ENCODE measurements at places on chromosomes 3 and 15.

- DNase-seq, result no peak
Measured at GRCh38 chr15:70976851-70977250, 84.2 kb downstream of the LRRC49 start.

DNA sequence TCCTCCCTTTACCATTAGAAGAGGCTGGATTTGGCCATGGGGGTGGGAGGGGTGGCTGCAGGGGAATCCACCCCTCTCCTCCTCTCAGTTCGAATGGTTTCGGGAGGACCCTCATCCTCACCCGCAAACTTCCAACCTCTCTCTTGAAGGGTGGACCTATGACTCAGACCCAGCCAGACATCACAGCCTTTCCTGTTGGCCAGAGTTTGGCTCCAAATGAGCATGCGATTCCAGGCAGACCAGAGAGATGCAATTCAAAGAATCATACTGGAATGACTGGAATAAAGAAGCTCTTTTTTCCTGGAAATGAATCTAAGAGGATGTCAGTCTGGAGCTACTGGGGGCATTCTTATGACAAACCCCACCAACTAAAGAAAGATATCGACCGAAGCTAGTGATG lies 516.7 kb upstream of the MDFIC2 start:
- no peak for DNase-seq

DNA sequence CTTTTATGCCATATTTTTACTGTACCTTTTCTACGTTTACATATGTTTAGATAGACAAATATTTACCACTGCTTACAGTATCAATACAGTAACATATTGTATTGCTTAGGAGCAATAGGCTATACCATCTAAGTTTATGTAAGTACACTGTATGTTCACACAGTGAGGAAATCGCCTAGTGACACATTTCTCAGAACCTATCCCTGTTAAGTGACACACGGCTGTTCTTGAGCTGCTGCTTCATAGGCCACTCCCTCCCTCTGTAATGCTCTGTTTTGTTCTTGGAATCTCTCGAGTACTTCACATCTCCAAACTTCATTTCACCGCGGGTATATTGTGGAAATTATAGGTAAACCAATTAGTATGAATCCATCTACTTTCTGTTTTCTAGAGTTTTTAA lies 13.4 kb upstream of the SELENOT start:
- no peak for DNase-seq

DNA sequence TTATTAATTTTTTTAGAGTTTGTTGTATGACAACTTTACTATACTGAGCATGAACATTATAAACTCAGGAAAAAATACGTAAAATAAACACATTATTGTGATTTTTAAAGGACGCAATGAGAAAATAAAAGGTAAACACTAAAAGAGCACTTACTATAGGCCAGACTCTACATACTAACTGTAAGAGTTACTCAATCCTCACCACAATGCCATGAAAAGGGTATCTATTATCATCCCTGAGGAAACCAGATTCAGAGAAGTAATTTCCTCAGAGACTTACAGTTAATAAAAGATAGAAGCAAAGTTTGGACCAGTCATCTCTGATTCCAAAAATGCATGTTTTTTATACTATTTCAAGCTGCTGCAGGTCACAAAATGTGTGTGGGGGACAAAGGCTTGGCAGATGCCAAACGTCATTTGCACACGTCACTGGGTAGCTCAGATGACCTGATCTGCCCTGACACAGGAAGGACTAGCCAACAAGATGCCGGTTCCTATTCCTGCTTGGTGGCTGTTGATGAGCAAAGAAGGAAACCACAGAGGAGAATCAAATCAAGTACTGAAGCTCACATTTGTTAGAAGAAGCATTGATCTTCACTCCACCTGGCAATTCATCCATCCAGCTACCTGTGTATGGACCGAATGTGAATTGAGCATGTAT lies 42.3 kb downstream of the KLHL6 start:
- no peak for DNase-seq

GRCh38 chr3:71512000-71512399 lies 71.5 kb downstream of the FOXP1 start:
- DNase-seq, result no peak

DNA sequence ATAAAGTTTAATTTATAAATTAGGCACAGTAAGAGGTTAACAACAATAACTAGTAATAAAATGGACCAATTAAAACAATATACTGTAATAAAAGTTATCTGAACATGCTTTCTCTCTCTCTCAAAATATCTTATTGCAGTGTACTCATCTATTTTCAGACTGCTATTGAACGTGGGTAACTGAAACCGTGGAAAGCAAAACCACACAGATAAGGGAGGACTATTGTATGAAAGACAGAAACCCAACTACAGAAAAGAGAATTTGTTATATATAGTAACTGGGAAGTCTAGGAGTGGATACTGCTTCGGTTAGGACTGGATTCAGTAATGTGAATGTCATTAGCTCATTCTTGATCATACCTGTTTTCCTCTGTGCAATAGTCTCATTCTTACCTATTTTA lies 119.3 kb upstream of the DAZL start:
- DNase-seq, result no peak

- no peak for DNase-seq
Measured at GRCh38 chr3:186322761-186323160, 39.3 kb downstream of the DGKG start.

DNA sequence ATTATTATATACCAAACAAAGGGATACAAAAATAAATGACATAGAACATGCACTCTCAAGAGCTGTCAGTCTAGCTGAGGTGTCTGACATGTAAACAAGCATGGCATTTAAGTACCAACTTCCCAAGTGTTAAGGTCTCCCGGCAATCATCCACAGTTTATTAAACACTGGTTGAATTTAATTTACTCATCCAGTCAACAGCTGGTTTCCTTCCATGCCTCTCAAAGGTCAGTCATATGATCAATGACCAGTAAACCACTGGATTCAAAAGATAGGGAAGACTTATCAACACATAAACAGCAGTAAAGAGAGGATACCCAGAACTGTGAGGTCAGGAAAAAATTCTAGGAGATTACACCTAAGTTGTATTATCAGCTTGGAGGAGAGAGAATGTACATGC lies 80.4 kb downstream of the ADAM10 start:
- no peak for DNase-seq

- DNase-seq, result no peak
Measured at GRCh38 chr3:128187495-128187894, 34.2 kb downstream of the EEFSEC start.

DNA sequence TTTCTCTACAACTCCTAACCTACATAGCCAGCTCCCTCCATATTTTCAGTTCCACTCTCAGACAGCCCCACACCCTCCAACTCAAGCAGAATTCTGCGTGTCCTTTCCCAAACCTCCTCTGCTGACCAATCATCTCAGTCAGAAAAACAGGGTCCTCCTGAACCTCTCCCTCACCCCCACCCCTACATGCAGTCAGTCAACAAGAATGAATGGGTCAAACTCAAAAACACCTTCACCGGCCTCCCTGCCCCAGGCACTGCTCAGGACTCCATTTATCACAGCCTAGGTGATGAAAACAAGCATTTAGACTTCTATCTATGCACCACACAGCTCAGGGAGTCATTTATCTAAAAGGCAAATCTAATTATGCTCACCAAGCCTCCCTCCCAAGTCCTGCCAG lies 32.4 kb downstream of the MYL3 start:
- DNase-seq, result no peak

GRCh38 chr3:14857506-14857905 lies 38.7 kb downstream of the FGD5 start:
- DNase-seq, result no peak

GRCh38 chr3:195441476-195441991 lies 1.3 kb downstream of the ACAP2 start:
- DNase-seq, result no peak

DNA sequence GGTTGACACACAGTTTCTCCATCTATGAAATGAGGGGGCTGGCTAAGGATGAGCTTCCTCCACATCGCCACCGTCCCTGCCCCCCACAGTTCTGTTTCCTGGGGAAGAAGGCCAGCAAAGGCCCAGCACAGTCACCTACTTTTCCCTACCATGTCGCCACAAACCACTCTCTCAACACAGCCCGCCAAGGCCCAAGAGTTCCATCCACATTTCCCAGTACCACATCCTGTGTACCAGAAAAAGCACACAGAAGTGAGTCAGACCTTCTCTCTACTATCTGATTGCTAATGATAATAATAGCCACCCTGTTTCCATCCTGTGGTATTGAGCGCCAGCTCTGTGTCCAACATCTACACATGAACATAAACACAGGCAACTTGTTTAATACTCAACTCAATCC lies 30.3 kb upstream of the C15orf39 start:
- no peak for DNase-seq

DNA sequence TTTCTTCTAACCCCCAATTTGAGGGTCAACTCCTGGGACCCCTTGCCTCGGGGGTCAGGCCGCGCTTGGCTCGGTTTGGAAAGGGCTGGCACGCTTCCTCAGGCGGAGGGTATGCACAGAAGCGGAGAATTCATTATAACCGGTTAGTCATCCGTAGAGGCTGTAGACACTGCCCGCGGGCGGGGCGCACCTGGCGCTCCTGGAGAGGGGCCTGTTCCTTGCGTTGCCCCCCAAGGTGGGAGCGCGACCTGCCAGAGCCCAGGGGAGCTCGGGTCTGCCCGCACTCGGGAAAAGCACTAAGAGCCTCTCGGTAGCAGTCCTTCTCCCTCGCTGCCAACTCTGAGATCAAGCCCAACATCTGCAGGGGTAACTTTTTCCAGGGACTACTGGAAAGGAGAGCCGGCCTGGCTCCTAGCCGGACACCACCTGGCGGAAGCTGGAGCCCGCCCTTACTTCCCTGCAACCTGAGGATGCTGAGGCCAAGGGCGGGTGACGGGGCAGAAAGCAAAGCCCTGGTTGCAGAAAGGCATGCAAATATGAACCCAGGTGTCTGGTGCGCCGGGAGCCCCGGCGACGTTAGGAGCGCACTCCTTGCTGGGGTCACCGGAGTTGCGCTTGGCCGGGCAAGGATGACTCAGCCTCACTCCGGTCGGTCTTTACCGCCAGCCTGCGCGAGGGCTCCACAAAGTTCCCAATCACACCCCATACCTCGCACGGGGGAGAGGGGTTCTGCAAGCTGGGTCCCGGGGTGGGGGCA lies 1.5 kb upstream of the CACNA2D3 start:
- no peak for DNase-seq

GRCh38 chr3:192481638-192482037 lies 245.7 kb downstream of the FGF12 start:
- DNase-seq, result no peak

- DNase-seq, result no peak
Measured at GRCh38 chr15:95799286-95800200, 531.0 kb upstream of the NR2F2 start.

DNA sequence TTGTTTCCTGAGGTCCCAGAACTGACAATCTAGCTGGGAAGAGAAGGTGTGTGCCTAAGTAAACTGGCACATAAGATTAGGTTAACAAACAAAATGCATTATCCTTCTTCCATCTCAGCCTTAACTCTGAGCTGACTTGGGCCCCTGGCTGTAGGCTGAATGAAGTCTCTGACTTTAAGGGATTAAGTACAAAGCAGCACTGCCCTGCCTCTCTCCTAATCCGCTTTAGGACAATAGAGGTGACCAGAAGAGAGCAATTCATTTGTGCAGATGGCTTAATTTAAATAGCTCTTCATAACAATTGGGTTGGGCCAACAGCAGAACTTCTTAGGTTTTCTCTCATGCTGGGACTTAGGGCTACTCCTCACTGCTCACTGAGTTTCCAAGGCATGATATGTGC lies 181.6 kb upstream of the SOX14 start:
- no peak for DNase-seq

DNA sequence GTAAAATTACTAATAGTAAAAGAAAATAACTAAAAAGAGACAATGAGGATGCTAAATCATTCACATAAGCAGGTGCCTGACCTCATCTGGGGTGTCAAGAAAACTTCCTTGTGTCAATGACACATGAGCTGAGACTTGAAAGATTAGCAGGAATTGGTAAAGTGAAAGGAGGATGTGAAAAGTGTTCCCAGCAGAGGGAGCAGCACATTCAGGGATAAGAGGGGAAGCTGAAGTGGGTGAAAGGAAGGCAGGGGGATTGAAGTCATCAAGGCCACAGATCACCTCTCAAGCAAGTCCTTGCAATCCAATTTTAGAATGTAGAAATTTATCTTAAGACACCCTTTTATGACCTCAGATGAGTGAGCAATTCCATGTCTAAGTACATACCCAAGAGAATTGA lies 60.2 kb upstream of the ACP3 start:
- no peak for DNase-seq

DNA sequence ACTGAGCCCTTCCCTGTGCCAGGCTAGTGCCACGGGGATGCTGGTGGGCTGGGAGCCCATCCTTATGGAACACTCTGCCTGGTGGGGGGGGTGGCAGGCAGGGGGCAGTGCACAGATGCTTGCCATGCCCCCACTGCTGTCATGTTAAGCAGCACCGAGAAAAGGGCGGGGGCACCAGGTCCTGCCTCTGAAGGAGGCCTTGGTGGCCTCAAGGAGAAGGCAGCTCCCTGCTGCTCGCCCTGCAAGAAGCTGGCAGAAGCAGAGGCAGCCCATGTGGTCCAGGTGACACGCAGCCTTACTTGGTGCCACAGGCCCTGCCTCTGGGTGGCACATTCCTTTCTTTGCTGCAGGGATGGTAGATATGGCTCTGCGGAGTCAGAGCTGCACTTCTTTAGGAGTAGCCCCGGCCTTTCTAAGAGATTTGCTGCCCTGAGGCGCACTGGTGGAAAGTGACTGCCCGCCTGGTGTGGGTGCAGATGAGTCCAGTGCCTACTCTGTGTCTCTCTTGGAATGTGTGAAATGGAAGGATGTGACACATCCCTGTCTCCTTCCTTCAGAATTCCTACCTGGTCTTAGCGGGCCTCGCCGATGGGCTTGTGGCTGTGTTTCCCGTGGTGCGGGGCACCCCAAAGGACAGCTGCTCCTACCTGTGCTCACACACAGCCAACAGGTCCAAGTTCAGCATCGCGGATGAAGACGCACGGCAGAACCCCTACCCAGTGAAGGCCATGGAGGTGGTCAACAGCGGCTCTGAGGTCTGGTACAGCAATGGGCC lies 145.8 kb downstream of the LRRK1 start:
- no peak for DNase-seq

GRCh38 chr3:47855461-47856383 lies 52.8 kb downstream of the DHX30 start:
- no peak for DNase-seq

GRCh38 chr15:36301947-36302346 lies 277.5 kb upstream of the CDIN1 start:
- DNase-seq, result no peak

DNA sequence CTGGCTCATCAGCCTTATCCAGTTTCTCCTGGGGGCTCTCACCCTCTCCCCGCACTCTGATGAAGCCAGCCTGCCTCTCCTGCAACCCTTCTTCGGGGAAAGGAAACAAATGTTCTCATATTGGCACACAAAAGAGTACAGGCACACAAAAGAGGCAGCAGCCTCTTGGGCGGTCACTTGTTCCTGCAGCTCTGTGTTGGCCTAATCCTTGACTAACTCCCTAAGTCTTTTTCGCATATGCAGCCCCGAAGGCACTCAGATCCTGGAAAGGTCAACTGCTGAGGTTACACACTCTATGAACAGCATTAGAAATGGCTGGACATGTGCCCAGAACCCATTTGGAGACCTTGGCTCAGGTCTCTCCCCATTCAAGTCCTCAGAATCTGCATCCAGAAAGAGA lies 7.4 kb upstream of the CAMP start:
- no peak for DNase-seq

- DNase-seq, result no peak
Measured at GRCh38 chr15:64845831-64846595, 4.3 kb downstream of the PLEKHO2 start.
